ENCODE measurements at places on chromosomes 1 and 21.

DNA sequence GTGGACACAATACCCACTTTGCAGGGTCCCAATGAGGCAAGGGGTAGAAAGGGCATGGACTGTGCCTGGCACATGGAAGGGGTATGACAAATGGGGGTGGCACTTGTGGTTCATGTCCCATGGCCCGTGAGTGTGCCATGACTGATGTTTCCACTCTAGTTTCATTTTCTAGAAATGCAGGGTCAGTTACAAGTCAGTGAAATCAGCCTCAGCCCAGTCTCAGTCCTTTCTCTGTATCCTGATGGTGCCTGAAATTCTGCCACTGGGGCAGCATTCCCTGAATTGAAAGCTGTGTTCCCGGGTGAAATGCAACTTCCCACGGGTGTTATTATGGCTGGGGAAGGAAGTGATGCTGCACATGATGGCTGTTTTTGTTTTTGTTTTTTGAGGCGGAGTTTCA lies 110.8 kb upstream of the ZBTB40 start:
- DNase-seq, result no peak

DNA sequence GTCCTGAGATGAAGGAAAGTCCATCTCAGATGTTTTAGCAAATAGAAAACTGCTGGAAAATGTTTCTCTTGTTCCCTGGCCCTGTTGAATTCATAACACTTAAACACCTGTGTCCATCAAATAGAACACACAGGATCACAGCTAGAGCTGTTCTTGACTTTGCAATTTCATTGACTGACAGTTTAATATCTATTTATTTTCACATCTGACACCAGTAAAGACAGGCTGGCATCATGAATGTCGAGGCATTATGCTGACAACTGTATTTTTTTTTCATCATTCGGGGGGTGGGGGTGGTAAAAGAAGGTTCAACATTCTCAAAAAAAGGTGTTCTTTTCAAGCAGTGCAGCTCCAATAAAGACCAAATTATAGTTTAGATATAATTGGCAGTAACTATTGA lies 591.2 kb upstream of the PTBP2 start:
- no peak for DNase-seq

GRCh38 chr1:84704872-84705417 lies 14.7 kb upstream of the SSX2IP start:
- no peak for DNase-seq

- no peak for DNase-seq
Measured at GRCh38 chr1:74430342-74430934, 82.0 kb downstream of the LRRC53 start.

- peak; percentile 94 for DNase-seq
Measured at GRCh38 chr1:30718636-30719405, 4.6 kb downstream of the MATN1 start.

- DNase-seq, result no peak
Measured at GRCh38 chr1:4638345-4638729, 16.1 kb upstream of the AJAP1 start.

DNA sequence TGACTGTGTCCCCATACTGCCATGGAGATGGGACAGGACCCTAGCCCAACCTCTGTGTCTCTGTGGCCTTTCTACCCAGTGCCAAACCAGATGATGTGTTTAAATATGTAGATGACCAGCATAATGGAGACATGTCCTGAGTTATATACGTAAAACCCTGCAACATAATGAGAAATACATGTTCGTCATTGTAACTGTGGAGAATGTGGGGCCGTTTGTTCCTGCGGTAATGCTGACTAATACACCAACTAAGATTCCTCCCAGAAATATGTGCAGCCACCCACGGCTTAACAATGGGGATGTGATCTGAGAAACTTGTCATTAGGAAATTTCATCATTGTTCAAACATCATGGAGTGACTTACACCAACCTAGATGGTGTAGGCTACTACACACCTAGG lies 71.7 kb upstream of the SIM2 start:
- DNase-seq, result no peak

GRCh38 chr1:243740255-243740999 lies 109.6 kb downstream of the AKT3 start:
- no peak for DNase-seq

DNA sequence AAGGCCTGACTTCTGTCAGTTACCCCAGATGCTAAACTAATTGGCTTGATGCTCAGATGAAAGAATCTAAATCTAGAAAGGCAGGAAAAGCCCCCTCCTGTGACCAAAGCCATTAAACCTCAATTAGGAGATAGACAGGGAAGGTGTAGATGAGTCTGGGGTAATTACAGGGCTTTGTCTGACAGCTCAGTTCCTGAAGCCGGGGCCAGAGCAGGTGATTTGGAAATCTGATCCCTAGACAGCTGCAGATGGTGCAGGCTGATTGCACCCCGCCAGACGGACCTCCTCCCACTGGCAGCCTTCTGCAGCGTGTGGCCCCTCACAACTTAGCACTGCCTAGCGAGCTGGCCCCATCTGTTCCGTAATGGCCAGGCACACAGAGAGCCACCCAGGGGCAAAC lies 395.1 kb downstream of the HLX start:
- peak; percentile 45 for DNase-seq

GRCh38 chr1:11592752-11593151 lies 61.5 kb downstream of the FBXO2 start:
- no peak for DNase-seq

DNA sequence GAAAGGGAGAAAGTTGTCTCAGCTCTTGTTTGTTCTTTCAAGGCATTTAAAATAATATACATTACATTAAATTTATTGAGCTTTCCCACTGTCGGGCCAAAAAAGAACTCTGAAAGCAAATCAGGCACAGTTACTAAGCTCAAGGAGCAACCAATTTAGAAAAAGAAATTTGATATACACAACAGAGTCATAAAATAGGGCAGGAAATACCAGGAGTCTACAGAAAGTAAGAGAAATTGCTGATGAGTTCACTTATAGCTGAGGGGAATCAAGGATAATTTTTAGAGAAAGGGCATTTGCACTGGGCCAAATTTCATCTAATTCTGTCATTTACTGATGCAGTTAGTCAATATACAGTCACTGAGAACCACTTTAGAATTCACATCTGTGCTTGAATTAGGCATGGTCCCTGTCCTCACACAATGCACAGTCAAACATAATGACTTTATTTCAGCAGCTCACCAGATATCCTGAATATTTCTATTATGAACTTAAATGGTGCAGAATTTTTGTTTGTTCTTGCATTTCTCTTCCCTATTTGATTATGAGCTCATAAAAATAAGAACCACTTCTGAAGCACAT lies 249.6 kb upstream of the BEND5 start:
- no peak for DNase-seq

DNA sequence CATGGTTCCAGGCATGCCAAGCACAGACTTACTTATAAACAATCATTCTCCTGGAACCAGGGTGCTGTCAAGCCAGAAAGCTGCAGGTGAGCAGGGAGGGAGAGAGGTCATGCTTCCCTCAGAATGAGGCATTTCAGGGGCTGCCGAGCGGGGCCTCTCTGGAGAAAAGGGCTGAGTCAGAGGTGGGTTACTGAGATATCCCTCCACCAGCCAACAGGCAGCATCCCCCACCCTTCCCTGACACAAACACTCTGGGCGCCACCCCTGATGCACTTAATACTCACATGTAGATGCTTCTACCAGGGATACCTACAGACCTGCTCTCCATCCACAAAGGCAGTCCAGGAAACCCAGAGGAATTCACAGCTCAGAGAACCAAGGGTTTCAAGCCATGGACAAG lies 13.1 kb downstream of the STK40 start:
- DNase-seq, result no peak

DNA sequence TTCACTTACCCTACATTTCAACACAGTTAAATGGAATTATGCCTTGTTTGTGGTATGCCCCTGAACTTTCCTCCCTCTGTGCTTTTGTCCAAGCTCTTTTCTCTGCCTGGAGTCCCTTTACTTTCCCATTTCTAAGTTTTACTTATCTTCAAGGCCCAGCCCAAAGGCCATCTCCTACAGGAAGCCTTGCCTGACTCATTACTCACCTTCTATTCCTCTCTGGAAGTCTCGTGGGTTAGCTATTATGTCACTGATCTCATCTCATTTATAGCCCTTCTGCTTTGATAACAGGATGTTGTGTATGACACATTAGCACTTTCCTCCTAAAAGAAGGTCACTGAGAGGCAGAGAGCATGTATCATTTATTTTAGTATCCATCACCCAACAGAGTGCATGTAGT lies 78.8 kb upstream of the CD1D start:
- DNase-seq, result no peak

- DNase-seq, result no peak
Measured at GRCh38 chr1:91895832-91896556, 10.0 kb upstream of the TGFBR3 start.

DNA sequence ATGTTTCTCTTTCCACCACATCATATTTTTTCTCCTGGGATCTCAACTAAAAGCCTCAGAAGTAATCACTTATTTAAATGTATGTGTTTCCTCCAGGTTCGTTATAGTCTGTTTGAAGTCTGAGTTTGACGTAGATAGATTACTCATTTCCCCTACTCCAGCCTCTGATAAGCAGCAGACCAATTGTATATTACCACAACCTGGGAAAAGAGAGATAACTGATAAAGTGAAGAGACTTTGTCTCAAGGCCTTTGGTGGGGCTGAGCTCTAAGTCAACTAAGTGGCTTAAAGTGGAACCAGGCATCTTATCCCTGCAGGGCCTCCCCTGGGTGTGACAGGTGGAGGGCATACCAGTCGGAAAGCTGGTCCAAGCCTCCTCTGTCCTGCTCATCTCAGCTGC lies 34.9 kb upstream of the CACNA1E start:
- DNase-seq, result no peak

DNA sequence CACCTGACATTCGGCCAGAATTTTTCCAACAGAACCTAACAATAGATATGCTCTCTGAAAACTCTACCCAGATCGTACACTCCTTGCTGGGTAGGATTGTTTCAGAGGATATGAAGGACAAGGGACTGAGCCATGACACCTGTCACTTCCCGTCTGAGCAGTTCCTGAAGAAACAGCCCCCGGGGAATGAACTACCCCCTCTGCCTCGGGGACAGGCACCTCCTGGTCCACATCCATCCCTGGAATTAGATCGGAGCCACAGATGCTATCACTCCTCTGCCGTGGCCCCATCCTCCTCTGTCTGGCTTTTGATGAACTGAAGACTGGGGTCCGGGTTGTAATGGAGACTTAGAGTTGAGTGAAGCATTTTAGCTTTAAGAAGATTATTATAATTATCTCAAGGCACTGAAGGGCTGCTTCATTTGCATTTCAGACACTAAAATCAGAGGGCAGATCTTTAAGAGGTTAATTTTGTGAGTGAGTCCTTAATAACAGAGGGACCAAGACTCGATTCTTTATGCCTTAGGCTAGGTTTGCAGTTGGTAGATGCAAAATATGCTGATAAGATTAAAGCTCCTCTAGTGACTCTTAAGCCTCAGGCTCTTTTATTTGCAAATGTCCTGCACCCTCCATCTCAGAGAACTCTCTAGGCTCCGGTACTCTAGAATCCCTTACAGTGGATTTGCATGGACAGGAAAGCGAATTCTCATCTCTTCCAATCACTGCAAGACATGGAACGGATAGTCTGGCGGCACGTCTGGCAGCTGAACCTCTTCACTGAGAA lies 333.8 kb downstream of the KIF26B start:
- no peak for DNase-seq

DNA sequence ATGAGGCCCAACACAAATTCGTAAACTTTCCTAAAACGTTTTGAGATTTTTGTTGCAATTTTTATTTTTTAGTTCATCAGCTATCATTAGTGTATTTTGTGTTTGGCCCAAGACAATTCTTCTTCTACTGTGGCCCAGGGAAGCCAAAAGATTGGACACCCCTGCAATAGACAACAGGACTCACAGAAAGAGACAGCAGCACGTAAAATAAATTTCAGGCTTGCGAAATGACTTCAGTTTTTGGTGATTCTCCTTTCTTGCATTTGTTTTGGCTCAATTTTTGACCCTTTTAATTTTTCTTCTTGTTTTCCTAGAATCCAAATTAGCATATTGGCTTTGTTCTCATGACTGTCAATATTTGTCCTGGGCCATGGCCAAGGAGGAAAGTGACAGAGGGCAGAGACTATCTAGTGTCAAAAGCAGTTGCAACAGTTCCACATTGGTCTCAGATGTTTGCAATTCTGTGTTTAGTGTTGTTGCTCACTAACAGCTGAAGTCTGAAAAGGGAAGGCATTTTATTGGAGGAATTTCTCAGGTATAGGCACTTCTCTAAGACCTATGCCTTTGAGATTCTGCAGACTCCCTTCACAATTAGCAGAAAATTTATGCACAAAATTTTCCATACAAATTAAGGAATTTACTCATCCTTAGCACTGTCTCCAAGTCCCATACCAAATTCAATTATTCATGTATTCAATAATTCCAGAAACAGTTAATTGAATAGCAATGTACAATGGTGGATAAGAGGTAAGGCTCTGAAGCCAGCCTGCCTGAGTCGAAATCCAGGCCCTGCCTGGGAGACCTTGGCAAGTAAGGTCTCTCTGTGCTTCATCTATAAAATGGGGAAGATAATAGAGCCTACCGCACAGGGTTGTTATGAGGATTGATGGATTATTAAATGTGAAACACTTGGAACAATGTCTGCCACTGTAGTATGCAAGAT lies 160.9 kb upstream of the IVNS1ABP start:
- no peak for DNase-seq

GRCh38 chr1:92695104-92695503 lies 89.8 kb downstream of the EVI5 start:
- no peak for DNase-seq

- no peak for DNase-seq
Measured at GRCh38 chr1:76281306-76281705, 206.8 kb downstream of the ST6GALNAC3 start.

- no peak for DNase-seq
Measured at GRCh38 chr1:228794173-228794572, 58.9 kb downstream of the RHOU start.

GRCh38 chr1:219171192-219171935 lies 2.3 kb upstream of the LYPLAL1 start:
- DNase-seq, result no peak

DNA sequence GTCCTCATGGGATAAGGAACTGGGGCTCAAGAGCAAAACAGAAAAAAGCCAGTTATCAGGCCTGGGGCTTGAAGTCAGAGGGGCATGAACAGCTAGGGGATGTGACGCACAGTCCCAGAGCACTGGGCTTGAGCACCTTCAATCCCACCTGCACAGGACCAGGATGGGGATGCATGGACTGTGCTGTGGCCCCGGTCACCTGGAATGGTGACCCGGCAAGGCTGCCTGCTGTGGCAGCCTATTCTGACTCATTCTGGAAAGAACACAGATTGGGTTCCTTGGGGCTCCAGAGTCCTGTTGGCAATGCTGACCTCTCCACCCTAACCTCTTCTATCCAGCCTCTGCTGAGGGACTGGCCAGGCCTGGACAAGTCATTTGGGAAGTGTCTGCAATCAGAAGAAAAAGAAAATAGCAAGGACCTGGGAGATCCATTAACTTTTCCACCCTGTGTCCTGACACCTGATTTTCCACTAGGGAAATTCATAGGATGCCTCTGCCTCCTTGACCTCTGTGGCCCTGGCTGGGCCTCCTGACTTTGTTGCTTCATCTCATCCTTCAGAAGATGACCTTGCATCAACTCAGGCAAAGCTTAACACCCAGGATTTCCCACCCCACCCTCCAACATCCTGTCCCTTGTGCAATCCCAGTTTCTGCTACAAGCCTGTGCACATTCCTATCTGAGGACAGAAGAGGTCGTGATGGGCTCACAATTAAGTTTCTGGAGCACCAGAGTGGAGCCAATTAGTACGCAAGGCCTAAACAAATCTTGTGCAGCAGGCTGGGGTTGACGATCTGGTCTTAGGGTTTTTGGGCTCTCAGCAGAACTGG lies 17.9 kb upstream of the FMOD start:
- DNase-seq, result no peak

All from ecto neural progenitor cell (in vitro differentiated cells).